ENCODE measurements at places on chromosomes 1 and 21.

DNA sequence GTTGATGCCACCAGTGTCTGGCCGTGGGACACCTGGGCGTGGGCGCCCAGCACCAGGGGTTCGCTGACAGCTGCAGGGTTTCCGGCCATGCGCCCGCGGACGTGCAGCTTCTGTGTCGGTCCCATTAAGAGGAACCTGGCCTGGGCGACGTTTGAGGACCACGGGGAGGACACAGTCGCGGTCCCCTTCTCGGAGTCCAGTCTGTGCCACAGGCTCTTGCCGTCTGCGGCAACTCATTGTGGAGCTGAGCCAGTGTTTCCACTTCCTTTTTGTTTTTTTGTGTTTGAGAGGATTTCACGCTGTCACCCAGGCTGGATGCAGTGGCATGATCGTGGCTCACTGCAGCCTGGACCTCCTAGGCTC lies 1.6 kb upstream of the C1orf159 start:
- no peak for DNase-seq

- DNase-seq, result no peak
Measured at GRCh38 chr1:77506771-77507170, 175.7 kb downstream of the ZZZ3 start.

DNA sequence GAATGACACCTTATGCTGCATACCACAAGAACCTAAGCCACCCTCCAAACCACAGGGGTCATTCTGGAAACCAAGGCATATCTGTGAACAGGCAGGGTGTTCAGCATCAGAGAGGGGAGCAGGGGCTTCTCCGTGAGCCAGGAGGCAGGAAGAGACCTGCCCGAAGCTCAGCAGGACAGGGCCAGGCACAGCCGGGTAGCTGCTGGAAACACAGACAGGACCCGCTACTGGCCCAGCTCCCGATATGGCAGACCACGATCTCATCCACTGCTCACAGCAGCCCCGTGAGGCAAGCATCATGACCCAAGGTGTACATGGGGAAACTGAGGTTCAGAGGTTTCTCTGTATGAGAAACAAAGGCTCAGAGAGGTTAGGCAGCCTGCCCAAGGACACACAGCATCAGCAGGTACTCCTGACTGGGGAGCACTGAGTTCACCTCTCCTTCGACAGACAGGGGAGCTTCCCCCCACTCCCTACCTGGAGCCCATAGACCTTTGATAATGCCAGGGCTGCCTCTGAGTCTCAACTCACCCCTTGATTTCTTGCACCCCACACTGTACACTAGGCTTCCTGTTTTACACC lies 317.7 kb downstream of the MATN1 start:
- DNase-seq, result no peak

DNA sequence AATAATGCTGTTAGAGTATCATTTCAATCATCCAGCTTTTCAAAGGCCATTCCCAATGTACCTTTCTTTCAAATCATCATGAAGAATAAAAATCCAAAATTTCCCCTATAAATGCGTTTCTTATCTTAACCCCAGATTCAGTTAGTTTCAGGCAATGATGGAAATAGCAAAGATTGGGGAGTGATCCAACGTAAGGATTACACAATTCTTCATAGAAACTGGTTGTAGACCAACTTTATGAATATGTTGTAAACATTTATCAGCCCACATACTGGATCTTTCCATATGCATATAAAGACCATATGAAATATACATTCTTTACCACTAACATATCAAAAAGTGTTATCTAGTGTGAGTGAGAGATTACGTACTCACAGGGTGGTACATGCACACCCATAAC lies 92.7 kb downstream of the ZC3H11B start:
- no peak for DNase-seq
